ENCODE measurements at places on chromosomes 7 and 10.

- no peak for DNase-seq
Observed at GRCh38 chr10:4102802-4103344, 317.9 kb upstream of the KLF6 start.

- DNase-seq: no peak
Observed at GRCh38 chr7:33885290-33886148, 19.8 kb upstream of the BMPER start.

- DNase-seq: no peak
Observed at GRCh38 chr10:7218968-7219367, 191.9 kb downstream of the SFMBT2 start.

DNA sequence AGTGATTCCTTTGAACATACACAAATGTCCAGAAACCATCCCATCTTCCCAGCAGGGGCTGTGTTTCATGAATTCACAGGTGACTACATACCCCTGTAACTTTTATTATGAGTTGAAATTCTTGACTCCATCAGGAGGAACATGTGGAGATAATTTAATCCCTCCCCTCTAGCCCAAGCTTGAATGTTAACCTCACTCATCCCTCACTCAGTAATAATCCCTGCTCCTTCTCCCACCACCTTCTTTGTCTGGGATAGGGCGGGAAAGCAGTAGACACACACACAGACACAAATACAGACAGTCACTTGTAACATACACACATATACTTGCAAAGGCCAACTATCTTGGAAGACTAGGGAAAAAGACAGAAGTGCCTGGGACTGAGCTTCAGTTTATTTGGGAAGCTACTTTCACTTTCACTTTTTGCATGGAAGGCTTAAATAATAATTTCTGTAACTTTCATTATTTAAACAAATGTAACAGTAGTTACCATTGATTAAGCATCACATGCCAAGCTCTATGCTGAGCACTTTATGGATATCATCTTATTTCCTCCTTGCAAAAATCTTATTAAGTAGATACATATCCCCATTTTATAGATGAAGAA, 7.3 kb downstream of the AASS start:
- no peak for DNase-seq

GRCh38 chr7:155624412-155624811, 20.0 kb upstream of the RBM33 start:
- no peak for DNase-seq

GRCh38 chr10:31739711-31740110, 188.9 kb downstream of the ARHGAP12 start:
- DNase-seq: no peak

- no peak for DNase-seq
Observed at GRCh38 chr10:117569610-117570390, 27.3 kb downstream of the EMX2 start.

GRCh38 chr10:30812018-30812851, 182.7 kb upstream of the LYZL2 start:
- no peak for DNase-seq

- DNase-seq: no peak
Observed at GRCh38 chr10:11616021-11616420, 4.6 kb upstream of the USP6NL start.

DNA sequence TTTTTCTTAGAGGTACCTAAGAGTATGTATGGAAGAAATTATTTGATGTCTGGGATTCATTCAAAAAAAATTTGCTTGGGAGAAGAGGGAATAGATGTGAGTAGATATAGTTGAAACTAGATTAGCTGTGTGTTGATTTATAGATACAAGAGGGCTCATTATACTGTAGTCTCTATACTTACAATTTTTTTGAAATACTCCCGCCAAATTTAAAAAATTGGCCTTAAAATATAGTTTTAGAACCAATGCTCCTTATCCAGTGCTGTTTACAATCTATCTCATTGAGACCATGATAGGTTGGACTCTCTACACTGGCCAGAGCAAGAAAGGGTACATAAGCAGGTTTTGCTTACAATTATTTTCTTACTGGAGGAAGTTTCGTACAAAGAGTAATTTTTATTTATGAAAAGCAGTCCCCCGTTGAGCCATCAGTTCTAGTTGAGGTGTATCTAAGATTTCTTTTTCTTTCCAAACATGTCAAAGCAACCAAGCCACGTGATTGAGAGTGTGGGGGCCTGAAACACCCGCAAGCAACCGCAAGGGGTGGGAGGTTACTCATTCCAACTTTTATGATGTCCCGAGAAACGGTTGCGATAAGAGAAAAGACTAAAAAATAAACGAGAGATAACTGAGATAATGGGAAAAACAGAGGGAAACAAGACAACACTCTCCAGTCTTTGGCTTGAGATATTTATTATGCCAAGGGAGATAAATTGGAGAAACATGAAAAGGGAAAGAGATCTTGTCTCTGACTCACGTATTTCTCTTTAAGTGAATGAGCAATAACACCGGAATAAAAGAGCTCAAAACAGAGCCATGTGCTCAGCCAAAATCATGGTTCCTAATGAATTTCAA, 729.2 kb downstream of the LRMDA start:
- DNase-seq: no peak

GRCh38 chr7:130909161-130909836, 175.3 kb upstream of the KLF14 start:
- no peak for DNase-seq
